ENCODE measurements at places on chromosomes 7 and 10. TPM values are rescaled to one million over a fixed set of nuclear protein-coding genes. Genes with fewer than 3 reads are reported as not detected.

DNA sequence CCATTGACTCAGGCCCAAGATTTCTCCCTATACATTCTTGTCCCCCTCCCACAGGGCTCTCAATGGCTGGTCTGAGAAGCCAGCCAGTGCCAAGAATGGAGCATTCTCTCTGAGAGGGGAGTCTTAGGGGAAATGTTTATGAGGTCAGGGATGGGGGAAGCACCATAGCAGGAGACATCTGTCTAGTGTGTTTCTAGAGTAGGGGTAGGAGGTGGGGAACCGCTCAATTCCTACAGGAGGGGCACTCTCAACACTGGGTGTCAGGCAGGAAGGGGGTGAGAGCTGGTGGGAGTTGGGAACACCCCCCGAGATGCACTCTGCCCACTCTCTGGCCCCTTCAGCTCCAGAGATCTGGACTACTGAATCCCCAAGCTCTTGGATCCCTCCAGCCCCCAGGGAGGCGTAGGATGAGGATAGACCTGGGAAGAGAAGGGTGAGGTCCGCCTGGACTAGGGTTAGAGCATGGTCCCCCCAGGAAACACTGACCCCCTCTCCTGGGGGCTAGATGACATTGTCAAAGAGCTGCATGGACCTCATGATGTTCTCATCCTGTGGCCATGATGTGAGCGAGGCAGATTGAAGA lies 8.7 kb upstream of the OGA start:
- DNase-seq, result no peak

PTPN20 gene
- 1.5 TPM for polyA plus RNA-seq

DNA sequence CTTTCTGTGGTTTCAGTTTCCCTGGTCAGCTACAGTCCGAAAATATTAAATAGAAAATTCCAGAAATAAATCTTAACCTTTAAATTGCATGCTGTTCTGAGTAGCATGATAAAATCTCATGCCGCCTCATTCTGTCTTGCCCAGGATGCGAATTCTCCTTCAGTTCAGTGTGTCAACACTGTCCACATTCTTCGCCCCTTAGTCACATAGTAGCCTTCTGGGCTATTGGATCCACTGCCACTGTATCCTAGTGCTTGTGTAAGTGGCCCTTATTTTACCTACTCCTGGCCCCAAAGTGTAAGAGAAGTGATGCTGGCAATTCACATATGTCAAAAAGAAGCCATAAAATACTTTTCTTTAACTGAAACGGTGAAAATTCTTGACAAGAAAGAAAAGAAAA lies 129.6 kb downstream of the ZWINT start:
- DNase-seq, result no peak

- no peak for DNase-seq
These were observed 22.7 kb downstream of the LUC7L2 start for GRCh38 chr7:139382439-139382838.

- DNase-seq, result no peak
These were observed 4.6 kb downstream of the CHST3 start for GRCh38 chr10:71968553-71969474.

- DNase-seq, result no peak
These were observed 107.2 kb downstream of the ARHGAP21 start for GRCh38 chr10:24616536-24616935.

GRCh38 chr10:112898540-112899390 lies 51.3 kb upstream of the TCF7L2 start:
- peak; percentile 82 for DNase-seq

HEPACAM2 gene
- polyA plus RNA-seq, result 63.2 TPM

DNA sequence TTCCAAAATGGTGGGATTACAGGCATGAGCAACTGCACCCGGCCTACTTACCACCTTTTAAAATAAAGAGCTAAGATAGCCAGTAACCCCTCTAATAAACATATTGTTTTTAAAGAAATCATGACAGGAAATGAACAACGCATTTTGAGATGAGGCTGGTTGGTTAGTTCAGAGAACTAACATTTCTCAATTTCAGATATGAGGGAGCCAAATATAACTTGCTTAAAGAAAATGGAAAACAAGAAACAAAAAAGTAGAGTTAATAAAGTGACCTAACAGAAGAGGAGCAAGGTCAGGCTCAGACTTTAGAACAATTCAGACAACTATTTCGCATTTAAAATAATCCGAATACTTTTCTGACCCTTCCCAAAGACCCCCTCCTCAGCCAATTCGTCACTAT lies 254.9 kb upstream of the PHF14 start:
- DNase-seq, result no peak

DNA sequence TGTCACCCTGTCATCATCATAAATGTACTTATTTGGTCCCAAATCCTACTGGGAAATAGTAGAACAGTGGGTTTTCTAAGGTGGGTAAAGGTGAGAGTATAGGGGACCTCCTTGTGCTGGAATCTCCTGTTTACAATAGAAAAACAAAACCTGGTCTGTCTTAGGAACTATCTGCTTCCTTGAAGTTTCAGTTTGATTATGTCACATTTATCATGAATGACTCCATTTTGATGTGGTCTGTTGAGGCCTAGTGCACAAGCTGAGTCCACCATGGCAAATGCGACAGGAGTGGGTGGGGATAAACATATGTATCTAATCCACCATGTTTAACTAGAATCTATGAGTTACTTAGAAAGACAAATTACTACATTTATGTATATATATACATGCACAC lies 13.0 kb upstream of the REPIN1 start:
- DNase-seq, result no peak

- no peak for DNase-seq
These were observed 299.0 kb downstream of the RPS24 start for GRCh38 chr10:78332657-78333056.

DNA sequence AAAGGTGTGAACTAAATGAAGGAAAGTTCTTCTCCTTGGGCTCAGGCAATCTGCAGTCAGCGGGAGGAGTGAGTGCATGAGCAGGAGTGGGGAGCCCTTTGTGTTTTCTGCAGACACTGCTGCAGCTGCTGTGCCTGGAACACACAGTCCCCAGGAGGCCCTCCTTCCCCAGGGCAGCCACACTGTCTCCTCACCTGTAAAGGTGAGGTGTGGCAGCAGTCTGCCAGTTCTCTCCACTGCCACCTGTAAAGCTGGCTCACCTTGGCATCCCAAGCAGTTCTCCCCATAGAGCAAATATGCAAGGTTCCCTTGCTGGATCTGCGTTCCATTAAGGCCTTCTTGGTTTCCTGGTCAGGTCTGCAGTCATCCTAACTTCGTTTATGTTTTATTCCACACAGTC lies 5.2 kb upstream of the VWC2 start:
- no peak for DNase-seq

GRCh38 chr10:131131726-131132591 lies 179.6 kb downstream of the TCERG1L start:
- peak; percentile 6 for DNase-seq

DNA sequence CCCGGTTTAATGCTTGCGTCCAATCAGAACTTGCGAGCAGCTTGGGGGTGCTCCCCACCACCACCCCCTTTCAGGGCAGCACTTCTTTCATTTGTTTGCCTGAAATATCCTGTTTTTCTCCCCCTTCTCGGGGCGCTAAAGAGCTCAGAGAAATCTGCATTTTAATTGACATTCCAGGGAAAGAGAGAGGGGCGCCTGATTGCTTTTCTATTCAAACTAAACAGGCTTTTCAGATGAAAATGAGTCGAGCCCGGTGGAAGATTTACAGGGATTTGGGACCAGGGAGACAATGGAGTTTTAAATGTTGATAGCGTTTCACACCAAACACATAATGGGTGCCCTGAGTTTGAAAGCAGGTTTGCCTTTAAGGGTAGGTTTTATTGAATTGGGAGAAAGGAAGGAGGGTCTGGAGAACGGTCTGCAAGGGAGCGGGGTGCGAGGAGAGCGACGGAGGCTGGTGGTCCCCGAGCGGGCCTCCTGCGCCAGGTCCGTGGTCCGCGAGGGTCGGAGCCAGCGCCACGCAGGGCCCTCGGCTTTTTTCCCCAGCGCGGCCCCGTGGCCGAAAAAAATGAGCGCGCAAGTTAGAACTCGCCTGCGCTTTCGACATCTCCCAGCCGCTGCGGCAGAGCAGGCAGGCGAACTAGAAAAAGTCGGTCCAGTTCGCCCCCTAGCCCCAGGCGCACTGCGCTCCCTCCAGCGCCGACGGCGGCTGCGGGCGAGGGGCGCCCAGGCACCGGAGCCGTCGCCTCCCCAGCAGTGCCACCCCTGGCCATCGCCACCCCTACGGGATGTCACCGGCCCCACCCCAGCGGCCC lies 1.3 kb downstream of the FGFR2 start:
- DNase-seq, result peak; percentile 42

TEX36 gene
- 0.07 TPM for polyA plus RNA-seq

DNA sequence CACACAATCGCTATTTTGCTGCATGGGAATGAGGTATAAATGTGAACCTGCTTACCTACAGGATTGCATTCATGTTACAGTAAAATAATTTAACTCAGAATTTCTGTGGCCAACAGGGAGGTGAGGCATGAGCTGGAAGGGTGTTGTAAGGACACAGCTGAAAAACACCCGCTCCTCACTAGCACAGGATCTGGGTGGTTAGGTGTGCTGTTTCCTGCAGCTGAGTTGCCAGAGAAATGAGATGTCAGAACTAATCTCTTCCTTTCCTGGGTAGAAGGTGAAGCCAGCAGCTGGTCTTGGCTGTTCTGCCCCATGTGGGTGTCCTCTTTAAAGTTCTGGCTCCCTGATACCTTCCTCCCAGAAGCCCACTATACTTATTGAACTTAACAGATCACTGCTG lies 39.0 kb upstream of the ZNF438 start:
- no peak for DNase-seq

MARCHF5 gene
- 40.8 TPM for polyA plus RNA-seq

DNA sequence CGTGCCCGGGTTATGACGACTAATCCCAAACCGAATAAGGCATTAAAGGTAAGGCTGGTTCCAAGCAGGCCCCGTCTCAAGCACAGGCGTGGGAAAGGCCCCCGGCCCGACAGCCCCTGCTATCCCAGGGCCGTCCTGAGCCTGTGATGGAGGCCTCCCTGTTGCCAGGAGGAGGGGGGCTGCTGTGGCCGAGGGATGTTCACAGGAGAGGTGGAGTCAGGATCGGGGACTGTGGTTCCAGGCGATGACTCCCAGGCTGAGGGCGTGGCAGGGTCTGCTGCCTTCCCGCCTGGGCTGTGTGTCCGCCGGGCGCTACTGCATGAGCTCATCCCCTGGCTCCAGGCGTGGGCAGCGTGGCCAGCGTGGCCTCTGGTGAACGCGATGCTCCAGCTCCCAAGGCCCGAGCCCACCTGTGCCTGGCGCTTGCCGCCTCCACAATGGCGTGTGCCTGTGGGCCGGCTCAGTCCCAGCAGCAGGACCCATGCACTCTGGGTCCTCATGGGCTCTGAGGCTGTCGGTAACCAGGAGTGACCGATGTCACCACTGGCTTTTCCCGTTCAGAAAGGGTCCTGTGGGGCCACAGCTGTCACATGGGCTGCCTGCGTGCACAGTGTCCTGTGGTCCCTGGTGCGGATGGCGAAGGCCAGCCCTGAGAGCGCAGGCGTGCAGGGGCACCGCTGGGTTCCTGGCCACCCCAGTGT lies 8.8 kb downstream of the MAFK start:
- DNase-seq, result no peak

DNA sequence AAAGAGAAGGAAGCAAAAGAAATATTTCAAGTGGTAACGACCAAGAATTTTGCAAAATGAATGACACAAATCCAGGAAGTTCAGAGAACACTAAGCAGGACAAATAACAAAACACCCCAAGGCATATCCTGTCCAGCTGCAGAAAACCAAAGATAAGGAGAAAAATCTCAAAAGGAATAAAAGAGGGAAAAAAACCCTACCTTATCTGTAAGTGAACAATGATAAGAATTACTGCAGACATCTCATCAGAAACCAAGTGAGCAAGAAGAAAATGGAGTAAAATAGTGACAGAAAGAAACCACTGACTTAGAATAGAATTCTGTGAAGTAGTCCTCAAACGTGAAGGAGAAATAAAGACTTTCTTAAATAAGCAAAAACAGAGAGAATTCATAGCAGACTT lies 21.8 kb downstream of the CARD11 start:
- no peak for DNase-seq

GRCh38 chr10:22325272-22326144 lies 4.6 kb downstream of the BMI1 start:
- peak; percentile 71 for DNase-seq

- DNase-seq, result no peak
These were observed 30.2 kb downstream of the PTPRE start for GRCh38 chr10:127937069-127937468.

DNA sequence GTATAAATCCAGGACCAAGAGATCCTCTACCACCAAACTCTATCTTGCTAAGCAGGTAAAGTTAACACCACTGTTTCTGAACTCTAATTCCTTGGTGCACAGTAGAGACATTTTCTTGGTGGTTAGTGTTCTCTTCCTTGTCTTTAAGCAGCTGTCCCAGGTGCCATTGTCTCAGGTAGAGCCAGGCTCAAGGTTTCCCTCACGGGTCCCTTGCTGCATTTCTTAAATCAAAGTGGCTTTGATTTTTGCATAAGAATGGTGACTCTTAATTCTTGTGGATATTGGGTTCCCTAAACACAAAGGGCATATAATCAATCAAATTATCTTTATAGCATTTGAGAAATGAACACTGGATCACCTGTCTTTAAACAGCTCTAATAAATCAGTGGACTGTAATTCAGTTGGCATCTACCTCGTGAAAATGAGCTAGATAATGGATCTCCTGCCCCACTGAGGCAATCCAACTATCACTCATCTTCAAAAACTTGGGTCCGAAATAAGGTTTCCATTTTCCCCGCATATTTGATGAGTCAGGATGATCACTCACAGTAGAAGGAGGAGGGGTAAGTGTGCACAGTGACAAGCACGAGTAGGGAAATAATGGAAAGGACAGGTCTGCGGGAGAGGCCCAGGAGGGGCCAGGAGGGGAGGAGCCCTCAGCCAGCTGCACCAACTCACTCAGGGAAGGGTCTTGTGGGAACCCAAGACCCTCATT lies 2.4 kb downstream of the ABCC2 start:
- no peak for DNase-seq

ANXA8 gene
- polyA plus RNA-seq, result 18.2 TPM

LIPF gene
- not detected for polyA plus RNA-seq

- no peak for DNase-seq
These were observed 85.4 kb upstream of the SLC13A1 start for GRCh38 chr7:123285076-123285700.

- no peak for DNase-seq
These were observed 773.2 kb upstream of the LRRN3 start for GRCh38 chr7:110317541-110318265.

SHH gene
- 7.5 TPM for polyA plus RNA-seq

DNA sequence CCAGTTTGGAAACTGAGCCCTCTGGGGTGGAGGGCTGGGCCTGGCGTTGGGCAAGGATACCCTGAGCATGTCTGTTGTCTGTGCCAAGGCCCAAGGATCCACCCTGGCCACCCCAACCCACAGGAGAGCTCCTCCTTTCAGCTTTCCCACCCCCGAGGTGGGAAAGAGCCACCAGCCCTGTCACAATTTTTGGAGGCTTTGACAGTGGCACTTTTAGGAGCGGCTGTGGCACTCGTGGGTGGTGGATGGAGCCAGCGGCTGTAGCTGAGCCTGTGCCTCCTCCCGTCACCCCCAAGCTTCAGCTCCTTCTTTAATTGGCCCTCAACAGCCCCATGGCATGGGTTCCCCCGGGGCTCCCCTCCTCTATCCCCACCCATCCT lies 18.2 kb upstream of the ZNF862 start:
- no peak for DNase-seq

FAM25C gene
- not detected for polyA plus RNA-seq
